IPS-NIHi11 (cell line): ENCODE measurements at places on chromosomes 7 and 10.

DNA sequence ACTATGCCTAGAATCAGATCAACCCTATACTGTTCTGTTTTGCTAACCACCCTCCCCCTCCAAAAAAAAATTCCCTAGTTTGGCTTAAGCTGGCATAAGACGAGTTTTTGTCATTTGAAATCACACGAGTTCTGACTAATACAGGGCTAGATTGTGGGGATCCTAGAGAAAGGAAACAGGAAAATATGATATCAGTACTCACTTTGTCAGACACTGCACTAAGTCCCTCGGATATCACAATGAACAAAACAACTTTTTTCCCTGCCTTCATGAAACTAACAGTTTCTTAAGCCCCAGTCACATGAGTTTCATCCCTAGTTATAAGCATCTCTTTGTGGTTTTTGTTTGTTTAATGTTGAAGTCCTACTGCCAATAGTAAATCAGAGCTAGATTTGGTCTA is 118.5 kb downstream of the ITGB8 start:
- no peak for DNase-seq

DNA sequence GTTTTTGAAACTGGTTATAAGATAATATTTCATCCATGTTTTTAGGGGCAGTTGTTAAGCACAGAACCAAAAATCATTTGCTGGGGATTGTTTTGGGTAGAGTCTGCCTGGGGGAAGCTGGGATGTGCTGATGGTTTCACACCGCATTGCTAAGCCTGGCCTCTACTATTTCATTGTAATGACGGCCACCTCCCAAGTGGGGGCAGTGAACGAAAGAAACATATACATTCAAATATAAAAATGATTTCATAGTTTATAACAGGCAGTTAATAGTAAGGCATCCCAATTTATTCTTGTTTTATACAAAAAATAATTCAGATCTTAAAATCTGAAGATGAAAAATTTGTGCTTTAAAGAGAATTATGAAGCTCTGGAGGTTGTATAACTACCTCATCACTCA is 750.8 kb downstream of the REEP3 start:
- peak; percentile 21 for DNase-seq

DNA sequence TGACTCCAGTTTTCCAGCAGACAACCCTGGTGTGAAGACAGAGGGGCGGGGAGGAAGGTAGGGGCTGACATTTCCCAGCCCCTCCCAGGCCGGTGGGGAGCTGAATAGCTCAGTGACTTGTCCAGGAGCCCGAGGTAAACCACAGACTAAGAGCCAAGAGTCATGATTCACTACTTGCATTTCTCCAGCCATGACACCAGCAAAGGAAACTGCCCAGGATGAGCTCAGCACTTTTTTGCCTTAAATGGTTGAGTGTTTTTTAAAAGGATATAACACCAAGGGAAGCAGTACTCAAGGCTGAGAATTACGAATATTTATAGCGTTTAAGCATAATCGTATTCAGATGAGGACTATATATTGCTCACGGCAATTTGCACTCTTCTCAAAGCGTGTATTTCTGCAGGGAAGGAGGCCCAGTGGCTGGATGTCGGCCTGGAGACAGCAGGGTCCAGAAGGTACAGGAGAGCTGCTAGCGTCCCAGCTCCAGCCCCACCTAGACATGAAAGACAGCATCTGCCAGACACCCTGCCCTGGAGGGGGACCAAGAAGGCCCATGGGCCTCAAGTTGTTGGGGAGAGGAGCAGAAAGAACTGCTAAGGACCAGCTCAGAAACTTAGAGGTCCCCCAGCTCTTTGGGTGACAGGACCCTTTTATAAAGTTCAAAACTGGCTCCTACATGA is 141.4 kb downstream of the GRID1 start:
- no peak for DNase-seq

GRCh38 chr7:39735903-39736302 is 112.5 kb downstream of the RALA start:
- no peak for DNase-seq

- no peak for DNase-seq
These were observed 16.3 kb upstream of the CYREN start for GRCh38 chr7:135186841-135187253.

DNA sequence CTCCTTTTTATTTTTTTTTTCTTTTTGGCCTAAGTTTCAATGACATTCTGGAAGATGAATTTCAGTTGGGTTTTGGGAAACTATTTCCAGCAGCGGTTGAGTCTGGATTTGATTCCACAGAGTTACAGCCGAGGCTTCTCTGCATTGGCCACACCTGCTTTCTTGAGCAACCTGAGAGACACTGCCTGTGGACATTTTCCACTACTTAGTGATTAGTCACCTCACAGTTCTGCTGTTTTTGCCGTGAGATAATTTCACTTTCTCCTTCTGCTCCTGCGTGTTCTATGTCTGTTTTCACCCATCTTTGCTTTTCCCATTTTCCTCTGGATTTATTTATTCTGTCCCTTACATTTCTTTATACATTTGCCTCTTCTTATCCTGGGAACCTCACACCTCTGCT is 243.0 kb downstream of the BICC1 start:
- DNase-seq, result no peak
